ENCODE measurements at places on chromosomes 1 and 21.
A peak's percentile ranks its signal among the peaks of the same experiment; 100 is the strongest.

DNA sequence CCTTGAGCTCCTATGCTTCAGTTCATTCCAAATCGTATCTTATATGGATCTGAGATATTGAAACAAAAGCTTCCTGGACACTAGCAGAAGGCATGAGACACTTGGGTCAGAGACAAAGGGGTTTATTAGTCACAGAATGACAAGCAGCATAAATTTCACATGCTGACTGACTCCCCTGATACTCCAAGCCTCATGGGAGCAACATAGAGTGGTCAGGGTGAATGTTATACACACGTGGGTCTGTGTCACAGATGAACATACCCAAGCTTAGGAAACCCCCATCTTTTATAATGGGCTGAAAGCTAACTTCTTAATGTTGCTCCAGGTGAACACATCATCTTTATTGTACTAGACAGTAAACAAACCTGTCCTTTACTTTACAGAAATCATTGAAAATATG lies 599.9 kb upstream of the RGS18 start:
- DNase-seq: no peak

DNA sequence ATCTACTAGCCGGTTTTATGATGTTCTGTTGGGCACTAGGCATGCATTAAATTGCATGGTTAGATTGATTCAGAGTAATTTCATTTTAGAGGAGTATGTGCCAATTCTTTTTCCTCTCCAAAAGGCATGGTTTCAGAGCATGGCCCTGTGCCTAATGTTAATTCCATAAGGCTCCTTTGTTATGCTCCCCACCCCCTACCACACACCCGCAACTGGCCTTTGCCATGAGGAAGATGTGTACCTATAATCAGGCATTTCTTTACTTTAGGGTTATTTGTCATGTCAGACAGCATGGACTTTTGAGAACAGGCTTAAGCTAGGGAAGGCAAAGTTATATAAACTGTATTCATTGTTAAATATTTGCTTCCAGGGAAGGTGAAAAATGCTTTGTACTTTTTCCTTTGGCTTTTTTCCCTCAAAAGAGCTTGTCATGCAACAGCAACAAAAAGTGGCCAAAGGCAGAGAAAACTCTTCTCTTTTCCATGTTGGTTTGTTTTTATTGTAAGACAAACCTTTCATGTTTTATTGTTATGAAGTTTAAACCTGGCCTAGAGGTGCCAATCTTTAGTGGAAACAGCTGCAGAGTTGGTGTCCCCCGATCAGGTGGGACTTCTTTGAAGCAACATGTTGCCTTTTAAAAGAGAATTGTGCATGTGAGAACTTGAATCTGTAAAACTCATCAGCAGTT lies 24.3 kb upstream of the NBL1 start:
- no peak for DNase-seq

GRCh38 chr1:72932025-72932424 lies 649.7 kb upstream of the NEGR1 start:
- no peak for DNase-seq

DNA sequence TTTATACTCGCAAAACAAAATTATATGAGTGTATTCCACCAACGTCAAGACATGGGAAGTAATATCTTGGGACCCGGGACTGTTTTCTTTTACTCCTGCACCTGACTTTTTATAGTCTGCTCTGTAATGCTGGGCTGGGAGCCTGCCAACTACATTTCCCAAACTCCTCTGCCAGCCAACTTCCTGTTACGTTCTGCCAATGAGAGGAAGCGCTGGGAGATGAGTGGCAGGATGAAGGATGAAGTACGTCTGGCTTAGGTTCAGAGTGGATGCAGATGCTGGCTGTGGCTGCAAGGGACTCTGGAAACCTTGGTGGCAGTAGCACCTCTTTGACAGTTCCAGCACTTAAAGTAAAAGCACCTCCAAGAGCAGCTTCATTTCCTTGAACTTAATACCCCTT lies 59.6 kb downstream of the USP24 start:
- no peak for DNase-seq

GRCh38 chr1:3308053-3308452 lies 146.4 kb upstream of the ARHGEF16 start:
- no peak for DNase-seq

- DNase-seq: no peak
Observed at GRCh38 chr1:83769594-83770318, 229.2 kb downstream of the TTLL7 start.

GRCh38 chr21:32380940-32381339 lies 11.9 kb downstream of the URB1 start:
- DNase-seq: no peak

GRCh38 chr1:15236746-15237145 lies 10.3 kb upstream of the FHAD1 start:
- DNase-seq: no peak

GRCh38 chr1:93353286-93353685 lies 7.6 kb downstream of the DR1 start:
- DNase-seq: no peak

GRCh38 chr1:1239614-1240347 lies 6.7 kb downstream of the C1QTNF12 start:
- DNase-seq: no peak

DNA sequence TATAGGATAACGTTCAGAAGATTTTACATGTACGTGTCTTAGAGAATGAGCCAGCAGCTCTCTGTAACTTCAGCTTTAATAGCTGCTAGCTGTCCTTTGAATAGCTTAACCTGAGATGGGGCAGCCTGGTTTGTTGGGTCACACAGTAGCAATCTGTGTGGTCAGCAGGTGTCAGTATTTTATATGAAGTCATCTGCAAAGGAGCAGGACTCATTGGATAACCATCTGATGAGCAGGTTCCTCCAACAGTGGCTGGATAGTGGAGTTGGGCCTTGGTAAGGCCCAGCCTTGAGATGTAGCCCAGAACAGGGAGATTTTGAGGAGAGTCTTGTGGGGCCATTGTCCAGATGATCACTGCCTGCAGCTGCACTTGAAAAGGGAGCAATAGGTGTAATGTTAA lies 6.4 kb downstream of the GSTM5 start:
- DNase-seq: no peak

- DNase-seq: no peak
Observed at GRCh38 chr1:42164551-42165420, at the start of gene GUCA2A. TSS of gene GUCA2A (minus strand) at chr1:42164745. CDS start at chr1:42164712, 33 bp downstream.

DNA sequence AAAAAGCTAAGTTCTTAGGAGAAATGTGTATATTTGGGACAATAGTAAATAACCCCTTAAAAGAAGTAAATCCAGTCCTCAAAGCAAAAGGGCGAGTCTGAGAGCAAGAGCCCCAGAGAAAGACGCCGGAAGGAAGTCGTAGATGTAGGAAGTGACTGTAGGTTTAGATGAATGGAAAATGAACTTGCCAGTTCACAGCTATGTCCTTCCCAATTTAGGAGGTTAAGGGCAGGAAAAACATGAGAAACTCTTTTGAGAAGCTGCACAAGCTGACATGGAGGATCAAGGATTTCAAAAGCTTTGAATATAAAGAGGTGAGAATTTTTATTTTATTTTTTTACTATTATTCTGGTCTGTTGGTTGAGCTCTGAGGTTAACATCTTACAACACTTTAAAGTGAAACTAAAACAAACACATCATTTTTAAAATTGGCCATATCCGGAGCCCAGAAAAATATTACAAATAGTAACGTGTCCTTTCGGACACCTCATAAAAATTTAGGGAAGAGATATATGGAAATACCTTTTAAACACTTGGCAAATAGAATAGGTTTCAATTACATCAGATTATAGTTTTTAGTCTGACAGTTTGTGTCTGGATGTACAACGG lies 1178.6 kb downstream of the MRPL39 start:
- DNase-seq: no peak

DNA sequence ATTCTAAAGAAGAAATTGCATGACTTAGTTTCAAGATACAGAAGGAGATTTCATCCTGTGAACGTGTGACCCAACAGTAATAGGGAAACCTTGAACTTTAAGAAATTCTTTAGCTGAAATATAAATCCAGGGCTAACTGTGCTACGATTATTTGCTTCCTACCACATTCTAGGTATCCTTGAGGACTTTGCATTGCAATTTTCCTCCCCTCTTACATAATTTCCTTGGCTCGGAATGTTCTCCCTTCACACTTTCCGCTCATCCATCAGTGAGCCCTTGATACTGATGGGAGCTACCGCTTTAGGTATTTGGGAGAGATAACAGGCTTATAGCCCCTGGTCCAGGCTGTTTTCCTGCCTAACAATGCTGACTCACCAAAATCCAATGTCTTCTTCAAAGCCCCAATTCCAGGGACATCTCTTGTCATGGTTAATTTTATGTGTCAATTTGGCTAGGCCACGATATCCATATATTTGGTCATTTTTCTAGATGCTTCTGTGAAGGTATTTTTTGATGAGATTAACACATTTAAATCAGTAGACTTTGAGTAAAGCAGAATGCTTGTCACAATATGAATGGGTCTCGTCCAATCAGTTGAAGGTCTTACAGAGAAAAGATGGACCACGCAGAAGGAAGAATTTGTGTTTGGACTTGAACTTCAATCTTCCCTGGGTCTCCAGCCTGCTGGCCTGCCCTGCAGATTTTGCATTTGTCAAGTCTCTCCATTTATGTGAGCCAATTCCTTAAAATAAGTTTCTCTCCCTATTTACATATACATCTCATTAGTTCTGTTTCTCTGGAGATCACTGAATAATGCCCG lies 121.2 kb downstream of the PTPN14 start:
- DNase-seq: no peak

DNA sequence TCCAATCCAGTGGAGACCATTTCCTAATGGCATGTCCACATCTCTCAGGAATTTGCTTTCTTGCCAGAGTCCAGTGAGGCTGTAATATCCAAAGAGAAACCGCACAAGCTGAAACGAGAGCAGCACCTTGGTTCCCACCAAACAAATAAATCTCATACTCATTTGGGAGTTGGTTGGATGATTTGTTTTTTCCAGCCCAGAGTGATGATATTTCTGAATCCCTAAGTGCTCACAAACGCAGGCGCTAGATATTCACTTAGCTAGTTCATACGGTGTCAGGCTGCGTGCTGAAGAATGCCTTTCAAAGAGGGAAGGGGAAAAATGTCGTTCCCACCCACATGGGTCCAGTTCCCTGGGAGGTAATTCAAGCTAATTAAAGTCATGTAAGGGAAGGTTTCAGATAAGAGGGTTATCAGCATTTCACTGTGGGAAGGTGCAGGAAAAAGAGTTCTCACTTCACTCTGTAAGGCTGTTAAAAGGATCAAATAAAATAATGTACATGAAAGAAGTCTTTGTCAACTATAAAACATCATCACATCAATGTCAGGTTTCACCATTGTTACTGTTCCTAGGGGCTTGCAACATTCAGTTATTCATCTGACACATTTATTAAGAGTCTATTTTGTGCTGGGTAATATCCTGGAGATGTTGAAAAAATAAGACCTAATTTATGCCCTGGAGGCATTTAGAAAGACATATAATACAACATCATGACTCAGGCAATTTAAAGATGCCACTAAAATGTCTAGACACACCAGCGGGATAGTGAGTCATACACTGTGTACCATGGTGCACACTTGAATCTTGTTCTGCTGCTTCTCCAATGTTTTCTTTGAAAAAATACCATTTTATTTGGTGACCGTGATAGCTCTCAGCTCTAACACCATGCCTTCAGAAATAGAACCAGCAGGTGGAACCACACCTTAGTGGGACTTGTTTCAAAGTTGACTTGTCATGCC lies 19.3 kb downstream of the DPT start:
- DNase-seq: no peak

DNA sequence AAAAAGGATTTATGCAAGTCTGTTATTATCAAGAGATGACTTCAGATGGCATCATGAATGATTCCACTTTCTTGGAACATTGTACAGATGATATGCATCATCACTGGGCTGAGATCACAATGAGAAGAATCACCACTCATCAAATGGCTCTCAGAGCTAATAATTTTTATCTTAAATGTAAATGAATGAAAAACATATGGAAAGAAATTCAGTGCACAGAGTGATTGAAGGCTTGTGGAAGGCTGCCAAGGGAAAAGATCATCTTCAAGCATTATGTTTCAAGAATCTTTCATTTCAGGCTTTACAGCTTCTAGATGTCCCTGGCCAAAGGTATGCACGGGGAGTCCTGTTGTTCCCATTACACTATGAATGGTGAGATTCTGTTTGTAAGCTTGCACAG lies 955.7 kb downstream of the TTLL7 start:
- DNase-seq: no peak

GRCh38 chr1:233904633-233905415 lies at the start of gene SLC35F3:
TSS of gene SLC35F3 (plus strand) at chr1:233904676.
- DNase-seq: no peak

DNA sequence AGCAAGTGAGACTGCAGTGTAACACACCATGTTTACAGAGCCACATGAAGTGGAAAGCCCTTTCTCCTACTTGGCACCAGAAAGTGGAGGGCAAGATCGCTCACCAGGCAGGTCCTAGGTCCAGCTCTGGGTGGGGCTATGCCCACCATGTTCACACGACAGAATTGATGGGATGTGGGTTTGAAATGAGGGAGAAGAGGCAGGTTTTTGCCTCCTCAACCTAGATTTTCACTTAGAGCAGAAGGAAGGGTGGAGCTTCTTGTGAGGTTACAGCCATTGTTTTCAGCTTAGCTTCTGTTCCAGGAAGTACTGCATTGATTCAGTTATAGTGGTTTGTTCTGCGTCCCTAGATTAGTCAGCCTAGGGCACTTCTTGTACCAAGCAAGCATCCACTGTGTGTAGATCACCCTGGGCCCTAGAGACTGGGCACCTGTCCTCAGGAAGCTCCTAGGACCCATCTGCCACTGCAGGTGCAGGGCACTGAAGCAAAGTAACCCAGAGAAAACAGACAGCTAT lies 2.3 kb downstream of the CD53 start:
- DNase-seq: peak; percentile 33

DNA sequence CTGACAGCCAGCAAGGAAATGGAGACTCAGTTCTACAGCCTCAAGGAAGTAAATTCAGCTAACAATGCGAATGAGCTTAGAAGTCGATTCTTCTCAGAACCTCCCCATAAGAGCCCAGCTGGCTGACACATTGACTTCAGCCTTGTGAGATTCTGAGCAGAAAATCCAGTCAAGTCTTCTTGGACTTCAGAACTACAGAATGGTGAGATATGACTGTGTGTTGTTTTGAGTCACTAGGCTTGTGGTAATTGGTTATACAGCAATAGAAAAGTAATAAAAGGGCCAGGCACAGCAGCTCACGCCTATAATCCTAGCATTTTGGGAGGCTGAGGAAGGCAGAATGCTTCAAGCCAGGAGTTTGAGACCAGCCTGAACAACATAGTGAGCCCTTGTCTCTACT lies 161.8 kb upstream of the IVNS1ABP start:
- no peak for DNase-seq

- DNase-seq: no peak
Observed at GRCh38 chr1:18322368-18323032, 158.2 kb upstream of the KLHDC7A start.

DNA sequence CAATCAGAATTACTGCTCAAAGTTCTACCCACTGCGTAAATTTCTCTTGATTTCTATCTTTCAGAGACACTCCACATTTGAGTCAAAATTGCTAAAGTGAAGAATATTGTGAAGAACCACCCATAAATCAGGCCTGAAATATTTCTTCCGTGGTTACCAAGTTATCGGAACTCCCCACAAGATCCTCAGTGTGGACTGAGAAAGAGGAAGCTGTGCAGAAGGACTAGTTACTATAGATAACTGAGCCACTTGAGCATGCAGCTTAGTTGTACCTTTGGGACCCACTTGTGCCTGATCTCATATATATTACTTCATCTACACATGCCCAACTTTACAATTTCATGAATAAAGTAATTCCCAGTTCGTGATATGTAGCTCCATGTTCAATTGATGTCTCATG lies 18.4 kb downstream of the RWDD3 start:
- DNase-seq: no peak

All from activated T-cell treated with anti-CD3 and anti-CD28 coated beads, Interleukin-2, amount 50 U/mL, for 4 hours (primary cell).